ENCODE measurements at places on chromosomes 1 and 21.
A peak's percentile ranks its signal among the peaks of the same experiment; 100 is the strongest.

DNA sequence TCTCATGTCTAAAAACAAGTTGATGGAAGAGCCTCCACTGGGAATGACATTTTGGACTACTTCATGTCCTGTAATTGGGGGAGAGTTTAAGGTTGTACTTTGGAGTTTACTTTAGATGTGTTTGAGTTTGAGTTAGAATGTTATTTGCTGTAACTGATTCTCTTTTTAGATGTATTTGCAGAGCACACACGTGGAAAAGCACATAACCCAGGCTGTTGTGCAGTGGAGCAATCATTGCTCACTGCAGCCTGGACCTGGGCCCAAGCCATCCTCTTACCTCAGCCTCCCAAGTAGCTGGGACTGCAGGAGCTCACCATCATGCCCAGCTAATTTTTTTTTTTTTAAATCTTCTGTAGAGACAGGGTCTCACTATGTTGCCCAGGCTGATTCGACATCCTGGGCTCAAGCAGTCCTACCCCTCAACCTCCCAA is 36.7 kb upstream of the SH3D21 start:
- no peak for DNase-seq

GRCh38 chr1:150001415-150001814 is 9.1 kb downstream of the OTUD7B start:
- DNase-seq, result no peak

- DNase-seq, result no peak
These were observed 35.5 kb downstream of the LRIF1 start for GRCh38 chr1:110928191-110928590.

DNA sequence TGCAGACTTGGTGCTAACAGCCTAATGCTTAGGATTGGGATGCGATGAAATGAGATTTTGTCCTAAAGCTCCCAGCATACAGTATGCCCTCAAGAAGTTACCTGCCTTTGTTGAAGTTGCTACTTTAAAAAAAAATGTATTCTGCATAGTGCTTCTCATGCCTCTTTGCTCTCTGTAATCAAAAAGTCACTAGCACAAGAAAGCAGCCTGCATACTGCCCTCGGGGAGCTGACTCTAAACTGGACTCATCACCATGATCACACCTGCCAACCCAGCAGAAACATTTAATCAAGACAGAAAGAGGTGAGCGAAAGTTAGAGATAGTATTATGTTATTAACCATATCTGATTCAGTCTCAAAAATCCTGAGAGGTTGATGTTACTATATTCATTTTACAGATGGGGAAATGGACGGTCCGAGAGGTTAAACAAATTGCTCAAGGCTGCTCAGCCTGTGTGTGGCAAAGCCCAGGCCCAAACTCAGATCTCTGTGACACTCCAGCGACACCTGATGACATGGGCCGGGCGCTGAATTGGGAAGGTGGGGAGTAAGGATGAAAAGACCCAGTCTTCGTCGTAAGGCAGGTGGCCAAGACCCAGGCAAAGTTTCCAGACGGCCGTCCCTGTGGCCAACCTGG is 1.1 kb downstream of the BATF3 start:
- DNase-seq, result no peak

DNA sequence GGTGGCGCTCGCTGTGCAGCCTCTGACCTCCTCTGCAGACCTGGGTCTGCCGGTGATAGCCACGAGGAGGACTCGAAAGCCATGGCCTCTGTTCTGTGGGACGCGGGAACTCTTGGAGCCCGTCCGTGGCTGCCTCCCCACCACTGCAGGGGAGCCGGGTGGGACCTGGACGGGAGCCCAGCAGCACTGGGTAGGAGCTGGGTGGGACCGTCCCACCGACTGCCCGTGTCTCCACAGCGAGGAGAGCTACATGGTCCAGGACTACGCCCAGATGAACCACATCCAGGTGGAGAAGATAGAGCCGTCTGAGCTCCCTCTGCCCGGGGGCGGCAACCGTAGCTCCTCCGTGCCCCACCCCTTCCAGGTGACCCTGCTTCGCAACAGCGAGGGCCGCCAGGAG is 23.7 kb downstream of the ARHGEF16 start:
- no peak for DNase-seq

DNA sequence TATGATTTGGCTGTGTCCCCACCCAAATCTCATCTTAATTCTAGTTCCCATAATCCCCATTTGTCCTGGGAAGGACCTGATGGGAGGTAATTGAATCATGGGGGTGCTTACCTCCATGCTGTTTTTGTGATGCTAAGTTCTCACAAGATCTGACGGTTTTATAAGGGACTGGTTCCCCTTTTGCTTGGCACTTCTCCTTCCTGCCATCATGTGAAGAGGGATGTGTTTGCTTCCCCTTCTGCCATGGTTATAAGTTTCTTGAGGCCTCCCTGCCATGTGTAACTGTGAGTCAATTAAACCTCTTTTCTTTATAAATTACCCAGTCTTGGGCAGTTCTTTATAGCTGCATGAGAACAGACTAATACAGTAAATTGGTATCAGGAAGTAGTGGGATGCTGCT is 114.1 kb downstream of the ZNF648 start:
- DNase-seq, result no peak

- DNase-seq, result no peak
These were observed 3.7 kb downstream of the E2F2 start for GRCh38 chr1:23527366-23527765.

GRCh38 chr21:34887725-34888568 is 161.2 kb downstream of the RUNX1 start:
- DNase-seq, result peak; percentile 73

DNA sequence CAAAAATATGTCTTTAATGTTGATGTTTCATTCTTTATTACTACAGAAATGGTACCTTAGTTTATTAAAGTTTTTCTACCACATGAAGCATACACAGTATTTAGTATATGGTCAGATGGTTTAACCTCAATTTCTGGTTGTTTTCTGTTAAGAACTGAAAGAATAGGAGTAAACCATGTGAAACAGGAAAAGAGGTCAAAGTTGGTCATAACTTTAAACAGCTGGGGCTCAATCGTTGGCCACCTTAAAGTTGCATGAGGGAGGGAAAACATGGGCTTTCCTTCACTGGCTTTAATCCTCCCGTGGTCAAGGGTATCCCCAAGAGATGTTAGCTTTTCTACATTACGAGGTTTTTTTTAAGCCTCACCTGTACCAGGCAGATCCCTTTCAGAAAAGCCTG is 483.3 kb upstream of the ADAMTS5 start:
- no peak for DNase-seq

GRCh38 chr1:212283741-212284140 is 1.5 kb upstream of the PPP2R5A start:
- DNase-seq, result no peak

GRCh38 chr1:5947978-5948680 is 44.1 kb downstream of the NPHP4 start:
- DNase-seq, result no peak

- no peak for DNase-seq
These were observed 224.4 kb upstream of the COA6 start for GRCh38 chr1:234148816-234149215.

DNA sequence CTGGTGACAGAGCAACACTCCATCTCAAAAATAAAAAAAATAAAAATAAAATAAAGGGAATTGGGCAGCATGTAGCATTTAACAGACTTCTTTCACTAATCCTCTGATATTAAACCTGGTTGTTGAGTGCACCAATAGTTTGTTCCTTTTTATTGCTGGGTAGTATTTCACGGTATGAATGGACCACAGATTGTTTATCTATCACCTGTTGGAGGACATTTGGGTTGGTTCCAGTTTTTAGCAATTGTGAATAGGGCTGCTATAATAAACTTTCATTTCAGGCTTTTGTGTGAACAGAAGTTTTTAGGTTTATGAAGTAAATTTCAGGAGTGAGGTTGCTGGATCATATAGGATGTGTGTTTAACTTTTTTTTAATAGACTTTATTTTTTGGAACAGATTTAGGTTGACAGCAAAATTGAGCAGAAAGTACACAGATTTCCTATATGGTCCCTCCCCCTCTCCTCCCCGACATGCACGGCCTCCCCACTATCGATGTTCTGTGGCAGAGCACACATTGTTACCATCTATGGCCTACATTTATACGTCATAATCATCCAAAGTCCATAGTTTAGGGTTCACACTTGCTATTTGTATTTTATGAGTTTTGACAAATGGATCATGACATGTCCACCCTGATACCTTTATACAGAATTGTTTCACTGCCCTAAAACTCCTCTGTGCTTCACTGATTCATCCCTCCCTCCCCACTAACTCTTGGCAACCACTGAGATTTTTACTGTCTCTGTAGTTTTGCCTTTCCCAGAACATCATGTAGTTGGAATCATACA is 66.1 kb upstream of the TMPRSS2 start:
- DNase-seq, result no peak

DNA sequence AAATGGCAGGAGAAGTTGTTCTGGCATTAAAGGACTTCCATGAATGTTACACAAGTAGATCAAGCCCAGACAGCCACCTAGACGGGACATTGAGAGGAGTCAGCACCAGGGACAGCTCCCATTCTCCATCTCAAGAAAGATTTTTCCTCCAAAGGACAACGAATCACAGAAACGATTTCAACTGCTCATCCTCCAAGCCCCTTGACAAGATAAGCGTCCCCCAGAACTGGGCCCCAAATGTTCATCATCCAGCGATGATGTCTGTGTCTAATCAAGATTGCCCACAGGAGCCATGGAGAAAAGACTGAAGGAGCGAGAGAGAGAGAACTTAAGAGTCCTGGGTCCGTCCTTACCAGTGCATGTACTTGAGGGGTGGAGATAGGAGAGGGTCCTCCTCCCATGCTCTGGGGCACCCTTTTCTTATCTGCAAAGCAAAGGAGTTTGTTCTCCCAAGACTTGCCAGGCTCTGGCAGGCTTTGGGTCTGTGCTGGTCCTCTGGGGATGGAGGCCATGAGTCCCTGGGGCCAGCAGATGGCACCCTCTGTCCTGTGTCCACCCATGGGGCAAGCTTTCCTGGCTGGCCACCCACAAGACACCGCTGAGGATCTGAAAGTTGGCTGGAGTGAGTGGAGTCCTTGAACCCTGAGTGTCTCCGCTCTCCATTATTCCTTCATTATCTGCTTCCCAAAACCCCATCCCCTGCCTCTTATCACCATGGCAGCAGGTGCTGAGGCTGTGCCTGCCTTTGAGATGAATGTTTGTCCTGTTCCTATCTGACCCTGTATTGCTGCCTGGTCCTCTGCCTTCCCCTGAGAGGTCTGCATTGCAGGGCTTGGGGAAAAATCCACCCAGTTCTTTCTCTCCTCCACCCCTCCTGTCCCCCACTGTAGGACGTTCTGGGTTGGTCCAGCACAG is 164.6 kb downstream of the ACTL8 start:
- DNase-seq, result peak; percentile 20

GRCh38 chr1:165119086-165119485 is 237.4 kb downstream of the LMX1A start:
- no peak for DNase-seq
